Left ventricle myocardium inferior (tissue), 1 donor: ENCODE measurements at places on chromosomes 1 and 21.
A peak's percentile ranks its signal among the peaks of the same experiment; 100 is the strongest.

- DNase-seq, result no peak
These were observed 102.8 kb upstream of the ARHGEF16 start for GRCh38 chr1:3351449-3352298.

DNA sequence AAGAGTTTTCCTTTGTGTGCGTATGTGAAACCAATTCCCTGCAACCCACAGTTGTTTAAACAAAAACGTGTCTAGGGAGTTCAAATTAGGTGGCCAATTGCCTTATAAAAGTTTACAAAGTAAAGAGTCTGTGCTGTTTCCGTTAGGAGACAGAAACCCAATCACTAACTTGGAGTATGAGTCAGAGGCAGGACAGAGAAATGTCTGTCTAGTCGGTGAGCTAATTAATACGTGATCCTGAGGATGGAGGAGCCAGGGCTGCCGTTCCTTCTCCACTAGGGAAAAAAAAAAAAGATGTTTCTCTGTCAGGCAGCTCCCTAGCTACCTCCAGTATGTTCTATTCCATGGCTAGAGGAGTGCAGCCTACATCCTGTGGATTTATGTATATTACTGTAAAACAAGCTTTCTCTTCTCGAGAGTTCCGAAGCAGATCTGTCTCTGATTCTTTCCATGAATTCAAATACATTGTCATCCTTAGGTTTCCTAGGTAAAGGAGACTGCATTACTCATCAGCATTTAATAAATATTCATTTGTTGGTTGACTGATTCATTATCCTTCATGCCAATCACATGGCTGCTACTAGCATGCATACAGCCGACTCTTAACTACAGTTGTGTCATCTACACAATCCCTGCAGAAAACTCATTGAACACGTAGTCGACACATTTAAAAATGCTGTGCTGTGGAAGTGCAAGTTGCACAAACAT lies 430.6 kb downstream of the KIF26B start:
- DNase-seq, result no peak

DNA sequence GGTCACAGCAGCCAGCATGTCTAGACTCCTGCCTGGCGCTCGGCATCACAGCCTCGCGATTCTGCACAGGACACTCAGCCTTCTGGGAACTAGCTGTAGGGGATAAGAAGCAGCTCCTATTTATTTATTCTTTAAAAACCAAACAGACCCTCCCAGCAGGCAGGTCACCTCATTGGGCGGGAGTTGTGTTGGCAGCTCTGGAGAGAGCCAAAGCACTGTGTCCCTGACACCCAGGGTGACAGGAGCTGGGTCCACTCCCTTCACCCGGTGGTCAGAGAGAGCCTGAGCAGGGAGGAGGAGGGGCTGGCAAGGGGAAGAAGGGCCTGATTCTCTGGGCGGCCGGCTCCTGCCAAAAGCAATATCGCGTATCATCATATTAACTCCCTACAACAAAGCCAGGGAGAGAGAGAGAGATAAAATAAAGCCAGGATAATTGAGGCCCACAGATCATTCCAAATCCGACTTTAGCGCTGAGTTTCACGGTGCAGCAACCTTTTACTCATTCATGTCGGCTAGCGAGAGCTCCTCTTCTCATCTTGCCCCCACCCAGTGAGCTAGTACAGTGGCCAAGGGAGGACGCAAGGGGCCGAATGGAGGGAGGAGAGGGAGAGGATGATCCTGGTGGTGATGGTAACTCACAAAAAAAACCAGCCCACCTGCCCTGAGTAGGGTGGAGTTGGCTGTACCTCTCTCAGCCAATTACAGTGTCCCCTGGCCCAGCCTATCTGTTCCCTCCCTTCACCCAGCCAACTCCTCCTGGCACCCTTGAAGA lies 79.8 kb upstream of the IFFO2 start:
- no peak for DNase-seq

GRCh38 chr1:25117233-25117823 lies 115.0 kb downstream of the SYF2 start:
- no peak for DNase-seq

- no peak for DNase-seq
These were observed 134.0 kb upstream of the IRF2BP2 start for GRCh38 chr1:234743791-234744611.

- DNase-seq, result no peak
These were observed 904 bp upstream of the RPL22 start for GRCh38 chr1:6200188-6200809.

- no peak for DNase-seq
These were observed 96.1 kb downstream of the HFM1 start for GRCh38 chr1:91308544-91308943.

DNA sequence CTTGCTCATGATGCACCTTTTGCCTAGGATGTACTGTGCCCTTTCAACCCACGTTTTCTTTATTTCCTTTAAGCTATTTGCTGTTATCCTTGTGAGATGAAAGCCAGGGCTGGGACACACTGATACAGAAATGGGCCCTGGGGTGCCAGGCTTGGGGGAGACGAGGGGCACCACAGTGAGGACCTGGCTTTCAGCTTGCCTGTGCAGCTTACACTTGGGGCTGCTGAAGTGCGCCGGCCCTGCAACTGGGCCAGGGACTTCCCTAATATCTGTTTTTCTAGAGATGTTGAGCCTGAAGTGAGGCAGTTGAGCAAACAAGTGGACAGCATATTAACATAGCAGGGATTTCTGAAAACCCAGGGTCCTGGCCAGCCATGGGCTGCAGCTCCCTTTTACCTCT lies 42.5 kb upstream of the SLC19A1 start:
- no peak for DNase-seq

- no peak for DNase-seq
These were observed 704 bp downstream of the WDR4 start for GRCh38 chr21:42878678-42878992.

- no peak for DNase-seq
These were observed 14.0 kb upstream of the TBX19 start for GRCh38 chr1:168266644-168267186.

GRCh38 chr1:71276466-71276865 lies 195.6 kb upstream of the ZRANB2 start:
- DNase-seq, result no peak

- no peak for DNase-seq
These were observed 73.7 kb upstream of the UBE2U start for GRCh38 chr1:64129701-64130100.

- DNase-seq, result peak; percentile 13
These were observed 7.2 kb upstream of the IBA57 start for GRCh38 chr1:228158151-228159007.

DNA sequence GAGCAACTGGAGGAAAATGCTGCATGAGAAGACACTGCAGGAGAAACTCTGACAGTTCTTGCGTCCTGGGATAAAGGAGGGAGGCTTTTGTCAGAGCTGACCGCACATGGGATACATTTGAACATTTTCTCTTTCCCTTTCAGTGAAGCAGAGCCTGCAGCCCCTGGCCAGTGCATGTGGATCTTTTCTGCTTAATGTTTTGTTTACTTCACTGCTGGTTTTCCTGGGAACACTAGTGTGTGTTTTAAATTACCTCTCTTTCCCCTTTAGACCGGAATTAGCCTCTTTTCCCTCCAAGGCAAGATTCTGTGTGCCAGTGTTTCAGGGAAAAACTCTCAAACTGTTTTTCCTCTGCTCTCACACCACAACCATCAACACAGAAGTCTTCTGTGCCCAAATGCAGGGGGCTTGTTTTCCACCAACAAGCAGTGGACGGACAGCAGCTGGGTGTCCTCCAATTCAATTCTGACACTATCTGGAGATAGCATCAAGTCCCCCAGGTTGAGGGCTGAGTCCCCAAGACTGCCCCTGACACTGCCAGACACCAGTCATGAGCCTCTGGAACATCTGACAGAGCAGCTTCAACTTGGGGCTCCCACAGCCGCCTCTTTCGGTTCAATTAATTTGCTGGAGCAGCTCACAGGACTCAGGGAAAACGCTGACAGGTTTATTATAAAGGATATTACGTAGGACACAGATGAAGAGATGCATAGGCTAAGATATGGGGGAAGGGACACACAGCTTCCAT lies 136.2 kb downstream of the RHOU start:
- DNase-seq, result no peak

DNA sequence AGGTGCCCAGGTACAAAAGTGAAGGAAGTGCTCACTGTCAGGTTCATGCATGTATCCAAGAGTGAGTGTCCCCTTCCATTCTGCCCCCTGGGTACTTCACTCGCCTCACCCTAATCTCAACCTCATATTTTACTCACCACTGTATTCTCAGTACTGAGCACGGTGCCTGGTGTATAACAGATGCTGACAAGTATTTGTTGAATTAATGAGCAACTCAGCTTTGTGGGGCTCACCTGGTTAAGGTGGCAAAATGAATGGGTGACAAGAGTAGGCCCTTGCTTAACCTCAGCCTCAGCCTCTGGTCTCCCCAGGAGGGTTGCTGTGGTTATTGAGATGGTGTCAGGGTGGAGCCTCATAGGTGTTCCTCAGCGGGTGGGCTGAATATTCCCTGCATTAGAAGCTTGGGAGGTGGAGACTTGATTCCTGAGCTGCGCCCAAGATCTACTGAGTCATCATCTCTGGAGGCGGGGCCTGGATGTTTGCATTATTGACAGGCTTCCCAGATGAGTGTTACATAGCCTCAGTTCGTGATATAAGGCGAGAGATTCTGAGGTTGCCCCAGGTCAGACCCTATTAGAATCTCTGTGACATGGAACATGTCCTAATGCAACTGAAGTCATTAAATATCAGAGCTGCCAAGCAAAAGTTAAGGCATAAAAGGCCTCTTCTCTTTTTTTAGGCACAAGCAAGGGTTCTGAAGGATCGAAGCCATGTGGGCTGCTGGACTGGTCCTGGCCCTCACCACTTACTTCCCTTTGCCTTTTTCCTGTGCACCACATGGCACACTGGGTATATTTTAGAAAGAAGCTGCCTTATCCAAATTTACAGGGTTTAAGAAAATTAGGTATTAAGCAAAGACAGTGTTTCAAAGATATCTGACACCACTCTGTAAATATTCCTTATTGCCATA lies 39.2 kb downstream of the SYT6 start:
- no peak for DNase-seq

GRCh38 chr1:11174261-11174942 lies 14.8 kb upstream of the ANGPTL7 start:
- DNase-seq, result no peak

GRCh38 chr1:61797045-61797755 lies 54.9 kb downstream of the PATJ start:
- no peak for DNase-seq

DNA sequence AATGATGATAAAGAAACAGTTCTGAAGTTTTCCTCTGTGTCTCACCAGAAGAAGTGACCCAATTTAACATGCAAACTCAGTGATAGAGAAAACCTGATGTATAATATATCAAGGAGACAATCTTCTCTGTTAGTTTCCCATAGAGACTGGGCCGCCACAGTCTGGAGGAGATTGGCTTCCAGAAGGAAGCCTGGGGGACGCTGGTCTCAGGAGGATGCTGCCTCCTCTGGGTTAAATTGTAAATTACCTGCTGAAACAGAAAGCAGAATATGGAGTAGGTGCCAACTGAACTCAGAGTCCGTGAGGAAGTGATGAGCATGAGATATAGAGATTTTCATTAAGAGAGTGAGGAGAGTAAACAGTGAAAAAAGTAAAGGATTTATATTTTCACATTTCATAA lies 15.8 kb downstream of the OR14I1 start:
- no peak for DNase-seq

DNA sequence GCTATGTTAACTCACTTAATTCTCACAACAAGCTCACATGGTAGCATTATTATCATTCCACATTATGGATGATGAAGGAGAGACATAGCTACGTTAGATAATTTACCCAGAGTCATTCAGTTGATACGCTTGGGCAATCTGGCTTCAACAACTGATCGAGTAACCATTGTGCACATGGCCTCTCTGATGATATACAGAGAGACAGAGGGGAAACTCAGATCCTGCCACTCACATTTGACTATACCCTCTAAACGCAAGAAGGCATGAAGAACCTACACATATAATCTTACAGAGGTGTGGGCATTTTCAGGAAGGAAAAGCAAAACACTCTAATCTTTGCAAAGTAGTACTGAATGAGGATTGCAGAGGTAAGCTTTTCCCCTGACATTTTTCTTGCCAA lies 360.1 kb downstream of the BARHL2 start:
- DNase-seq, result no peak

DNA sequence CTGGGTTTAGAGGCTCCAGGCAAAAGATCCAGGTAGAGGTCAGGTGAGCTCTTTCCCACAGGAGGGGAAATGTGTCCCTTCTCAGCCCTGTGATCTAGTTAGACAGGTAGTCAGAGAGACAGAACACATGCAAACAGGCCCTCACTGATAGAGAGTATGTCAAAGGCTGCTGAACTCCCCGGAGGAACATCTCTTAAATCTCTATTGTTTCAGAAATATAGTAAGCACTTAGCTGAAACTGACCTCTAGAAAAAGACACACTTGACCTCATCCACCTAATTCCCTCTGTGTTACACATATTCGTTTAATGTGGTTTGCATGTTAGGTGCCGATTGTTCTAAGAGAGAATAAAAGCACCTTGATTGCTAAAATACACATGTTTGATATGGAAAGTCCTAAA lies 23.3 kb downstream of the SUSD4 start:
- DNase-seq, result no peak

GRCh38 chr1:223271085-223271781 lies 92.7 kb downstream of the SUSD4 start:
- DNase-seq, result no peak

DNA sequence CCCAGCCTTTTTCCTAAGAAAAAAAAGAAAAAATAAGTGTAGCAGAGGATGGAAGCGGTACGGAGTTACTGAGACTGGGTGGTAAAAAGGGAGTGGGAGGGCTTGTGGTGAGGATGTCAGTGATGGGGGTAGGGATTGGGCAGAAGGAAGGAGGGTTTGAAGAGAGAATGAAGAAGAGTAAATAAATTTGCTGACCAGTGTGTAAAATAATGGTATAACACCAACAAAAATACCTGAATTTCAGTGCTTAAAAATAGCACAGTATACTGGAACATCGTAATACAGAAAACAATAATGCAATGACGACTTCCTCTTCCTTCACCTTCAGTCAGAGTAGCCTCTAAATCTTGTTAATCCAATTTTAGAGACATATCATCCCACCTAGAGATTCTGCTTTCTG lies 18.8 kb upstream of the SYPL2 start:
- no peak for DNase-seq

- DNase-seq, result no peak
These were observed 2.3 kb downstream of the ATAD3C start for GRCh38 chr1:1451696-1452364.
